ENCODE measurements at places on chromosomes 4 and X.

DNA sequence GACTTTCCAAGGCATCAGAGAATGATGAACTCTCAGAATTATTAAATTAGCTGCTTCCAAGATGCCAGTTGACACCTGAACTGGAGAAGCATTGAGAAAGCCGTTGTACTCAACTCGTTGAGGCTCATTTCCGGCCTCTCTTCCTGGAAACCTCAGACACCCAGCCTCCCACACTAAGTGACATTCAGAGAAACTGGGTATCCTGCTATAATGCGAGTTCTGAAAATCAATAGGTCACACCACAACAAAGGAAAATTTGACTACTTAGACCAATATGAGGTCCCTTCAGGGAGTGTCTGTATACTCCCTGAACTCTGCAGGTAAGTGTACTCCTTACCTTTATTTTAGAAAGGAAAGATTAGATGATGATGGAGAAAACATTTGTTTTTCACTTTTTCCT is 51.2 kb downstream of the ENPEP start:
- H3K27ac ChIP-seq, result no peak overlapping the region
- no peaks in the 10 kb centered on the region for H3K27me3 ChIP-seq
- no peaks in the 10 kb centered on the region for H3K4me1 ChIP-seq
- H3K36me3 ChIP-seq, result no peaks in the 10 kb centered on the region
- DNase-seq, result no peak
- H3K4me3 ChIP-seq, result no peak overlapping the region

GRCh38 chrX:51332188-51332942 is at the start of gene NUDT10:
Gene NUDT10 (plus strand): TSS chrX:51332822. CDS start chrX:51332966, 144 bp downstream.
- H3K36me3 ChIP-seq, result no peaks in the 10 kb centered on the region
- peak within 1 kb of the TSS; percentile 63 for H3K4me3 ChIP-seq
- DNase-seq, result peak; percentile 12

DNA sequence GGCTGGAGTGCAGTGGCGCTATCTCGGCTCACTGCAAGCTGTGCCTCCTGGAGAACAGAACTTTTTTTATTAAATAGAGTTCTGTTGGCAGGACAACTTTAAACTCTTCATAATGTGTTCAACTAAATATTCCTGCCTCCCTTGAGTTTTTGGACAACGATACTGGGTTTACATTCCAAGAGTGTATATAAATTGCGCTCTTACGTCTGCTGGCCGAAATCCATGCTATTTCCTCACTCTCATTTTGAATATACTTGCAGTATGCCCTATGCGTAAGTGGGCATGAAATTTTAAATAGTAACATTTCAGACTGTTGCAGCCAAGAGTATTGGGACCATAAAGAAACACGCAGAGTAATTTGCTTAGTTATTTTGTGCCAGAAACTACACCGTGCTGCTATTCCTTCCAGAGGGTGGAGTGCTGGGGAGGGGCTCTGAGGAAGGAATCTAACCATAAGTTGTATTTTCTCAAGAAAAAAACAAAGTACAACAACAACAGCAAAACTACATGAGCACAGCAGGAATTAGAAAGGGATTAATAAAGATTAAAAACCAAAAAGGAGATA is 480.0 kb downstream of the NLGN4X start:
- H3K4me3 ChIP-seq, result no peak overlapping the region
- no peak for DNase-seq
- no peaks in the 10 kb centered on the region for H3K4me1 ChIP-seq
- no peaks in the 10 kb centered on the region for H3K27me3 ChIP-seq
- H3K27ac ChIP-seq, result no peak overlapping the region

DNA sequence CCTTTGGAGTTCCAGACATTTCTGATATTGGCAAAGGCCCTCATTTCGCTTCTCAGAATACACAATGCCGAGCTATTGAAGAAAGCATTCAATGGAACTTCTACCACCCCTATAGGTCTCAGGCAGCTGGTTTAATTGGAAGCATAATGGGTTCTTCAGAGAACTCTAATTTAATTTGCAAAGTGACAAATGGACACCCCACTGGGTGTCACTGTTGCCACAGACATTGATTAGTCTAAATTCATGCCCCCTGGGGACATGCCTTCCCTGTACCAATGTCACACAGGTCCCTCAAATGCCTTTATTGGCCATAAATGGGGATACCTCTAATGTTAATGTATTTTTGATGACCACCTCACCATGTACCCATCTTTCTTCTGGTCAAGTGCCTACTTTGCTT is 22.9 kb upstream of the TMEM255A start:
- H3K27ac ChIP-seq, result no peak overlapping the region
- DNase-seq, result no peak
- H3K36me3 ChIP-seq, result no peaks in the 10 kb centered on the region

GRCh38 chr4:5489260-5489659 is 219.1 kb downstream of the EVC2 start:
- H3K27me3 ChIP-seq, result no peaks in the 10 kb centered on the region
- H3K4me1 ChIP-seq, result no peaks in the 10 kb centered on the region
- no peak for DNase-seq
- H3K27ac ChIP-seq, result no peak overlapping the region
- peaks cover 7% of the 10 kb centered on the region for H3K36me3 ChIP-seq
- H3K4me3 ChIP-seq, result no peak overlapping the region

DNA sequence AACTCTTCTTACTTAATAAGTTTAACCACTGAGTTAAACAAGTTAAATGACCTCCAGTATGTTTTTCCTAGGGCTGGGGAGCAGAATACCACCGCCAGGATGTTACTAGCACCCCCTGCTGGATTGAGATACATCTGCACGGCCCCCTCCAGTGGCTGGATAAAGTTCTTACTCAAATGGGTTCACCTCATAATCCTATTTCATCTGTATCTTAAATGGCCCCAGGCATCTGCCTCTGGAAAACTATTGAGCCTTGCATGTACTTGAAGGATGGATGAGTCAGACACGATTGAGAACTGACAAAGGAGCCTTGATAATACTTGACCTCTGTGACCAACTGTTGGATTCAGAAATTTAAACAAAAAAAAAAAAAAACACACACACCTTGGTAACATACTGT is 61.5 kb upstream of the MMAA start:
- H3K4me3 ChIP-seq, result no peak overlapping the region
- no peak overlapping the region for H3K27ac ChIP-seq
- DNase-seq, result peak; percentile 67
- H3K4me1 ChIP-seq, result no peaks in the 10 kb centered on the region

GRCh38 chr4:83217721-83218522 is 66.7 kb downstream of the COQ2 start:
- no peak overlapping the region for H3K27ac ChIP-seq
- H3K4me3 ChIP-seq, result no peak overlapping the region
- no peaks in the 10 kb centered on the region for H3K4me1 ChIP-seq
- no peaks in the 10 kb centered on the region for H3K36me3 ChIP-seq

- no peak overlapping the region for H3K4me3 ChIP-seq
- H3K27ac ChIP-seq, result peak overlapping the region; percentile 67
- DNase-seq, result peak; percentile 37
- H3K4me1 ChIP-seq, result peaks cover 11% of the 10 kb centered on the region
- H3K27me3 ChIP-seq, result no peaks in the 10 kb centered on the region
Measured at GRCh38 chr4:25970691-25971432, 56.8 kb downstream of the SMIM20 start.

DNA sequence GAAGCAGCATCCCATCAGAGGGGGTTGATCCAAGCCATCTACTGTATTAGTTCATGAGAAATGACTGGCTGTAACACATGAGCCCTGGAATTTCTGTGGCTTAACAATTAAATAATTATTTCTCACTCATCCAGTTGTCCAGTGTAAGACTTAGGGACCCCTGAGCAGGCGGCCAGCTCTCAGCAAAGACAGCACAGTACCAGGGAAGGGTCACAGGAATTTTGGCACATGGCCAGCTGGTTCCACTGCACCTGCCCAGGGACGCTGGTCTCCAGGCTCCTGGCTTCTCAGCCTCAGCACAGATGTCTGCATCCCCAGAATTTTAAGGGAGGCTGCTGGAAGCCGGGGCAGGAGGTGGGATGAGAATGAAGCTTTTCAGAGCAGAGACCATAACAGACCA is 93.7 kb upstream of the DHRSX start:
- H3K4me3 ChIP-seq, result no peak overlapping the region
- H3K4me1 ChIP-seq, result no peaks in the 10 kb centered on the region

Data from mesenchymal stem cell (in vitro differentiated cells and primary cell).